ENCODE measurements at places on chromosomes 4 and X. TPM values are rescaled to one million over a fixed set of nuclear protein-coding genes. Genes with fewer than 3 reads are reported as not detected.

DNA sequence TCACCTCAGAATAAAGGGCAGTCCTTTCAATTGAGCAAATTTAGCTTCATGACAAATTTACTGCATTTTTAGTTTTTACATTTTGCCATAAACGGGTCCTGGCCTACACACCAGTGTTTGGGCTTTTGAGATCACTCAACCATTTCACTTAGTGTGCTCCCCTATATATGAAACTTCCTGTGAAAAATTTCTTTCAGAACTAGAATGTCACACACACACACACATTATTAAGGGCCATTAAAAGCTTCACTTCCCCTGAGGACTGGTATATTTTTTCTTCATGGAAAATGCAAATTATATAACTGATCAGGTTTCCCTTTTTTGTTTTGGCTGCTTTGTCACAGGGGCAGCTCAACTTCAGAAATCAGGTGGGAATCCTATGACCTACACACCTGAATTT is 206.5 kb downstream of the ENOX2 start:
- no peak overlapping the region for H3K27ac ChIP-seq
- H3K4me1 ChIP-seq: no peaks in the 10 kb centered on the region
- no peaks in the 10 kb centered on the region for H3K36me3 ChIP-seq
- no peak for DNase-seq
- no peaks in the 10 kb centered on the region for H3K27me3 ChIP-seq
- no peak overlapping the region for H3K4me3 ChIP-seq

GRCh38 chr4:3879681-3880614 is 113.8 kb downstream of the ADRA2C start:
- no peak overlapping the region for H3K27ac ChIP-seq
- no peak for DNase-seq
- no peaks in the 10 kb centered on the region for H3K4me1 ChIP-seq
- H3K4me3 ChIP-seq: no peak overlapping the region
- H3K36me3 ChIP-seq: no peaks in the 10 kb centered on the region

Gene LRP2BP
- total RNA-seq: 0.79 TPM

DNA sequence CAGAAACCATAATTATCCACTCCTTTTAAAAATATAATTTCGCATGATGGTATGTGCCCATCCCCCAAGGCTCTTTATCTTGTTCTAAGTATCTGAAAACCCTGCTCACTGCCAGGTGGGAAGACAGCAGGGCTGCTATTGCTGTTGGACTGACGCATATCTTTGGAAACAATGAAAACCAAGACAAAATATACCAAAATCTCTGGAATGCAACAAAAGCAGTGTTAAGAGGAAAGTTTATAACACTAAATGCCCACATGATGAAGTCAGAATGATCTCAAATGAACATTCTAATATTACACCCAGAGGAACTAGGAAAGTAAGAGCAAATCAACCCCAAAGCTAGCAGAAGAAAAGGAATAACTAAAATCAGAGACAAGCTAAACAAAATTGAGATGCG is 162.0 kb downstream of the FAM47B start:
- no peaks in the 10 kb centered on the region for H3K4me1 ChIP-seq
- no peaks in the 10 kb centered on the region for H3K36me3 ChIP-seq
- no peak overlapping the region for H3K4me3 ChIP-seq

GRCh38 chrX:15866147-15866546 is 11.5 kb upstream of the AP1S2 start:
- H3K36me3 ChIP-seq: no peaks in the 10 kb centered on the region
- H3K27ac ChIP-seq: no peak overlapping the region
- no peak overlapping the region for H3K4me3 ChIP-seq
- no peaks in the 10 kb centered on the region for H3K27me3 ChIP-seq

DNA sequence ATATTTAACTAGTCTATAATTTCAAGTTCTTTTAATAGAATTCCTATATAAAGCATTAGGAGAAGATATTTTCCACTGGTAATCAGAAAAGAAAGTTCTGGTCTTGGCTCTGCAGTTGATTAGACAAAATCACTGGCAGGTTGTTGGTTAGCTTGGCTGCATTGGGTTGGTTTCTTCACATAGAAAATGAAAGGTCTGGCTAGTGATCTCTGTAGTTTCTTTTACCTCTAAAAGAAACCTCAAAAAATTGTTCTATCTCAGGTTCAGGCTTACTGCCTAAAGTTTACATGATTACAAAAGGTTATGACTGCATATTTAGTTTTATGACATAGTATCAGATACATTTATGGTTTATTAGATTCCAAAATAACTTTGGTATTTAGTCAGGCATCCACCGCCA is 95.8 kb upstream of the NAP1L5 start:
- H3K4me1 ChIP-seq: peaks cover 14% of the 10 kb centered on the region
- DNase-seq: no peak
- H3K4me3 ChIP-seq: no peak overlapping the region
- no peak overlapping the region for H3K27ac ChIP-seq
- no peaks in the 10 kb centered on the region for H3K27me3 ChIP-seq

- no peak overlapping the region for H3K27ac ChIP-seq
- H3K36me3 ChIP-seq: no peaks in the 10 kb centered on the region
- DNase-seq: no peak
- no peaks in the 10 kb centered on the region for H3K4me1 ChIP-seq
These were observed 1049.2 kb upstream of the INTU start for GRCh38 chr4:126583509-126583908.

Gene HPRT1
- total RNA-seq: 26.9 TPM

Gene TRIM75
- not detected for total RNA-seq

GRCh38 chr4:66629927-66630326 is 915.4 kb downstream of the CENPC start:
- no peak for DNase-seq
- H3K4me3 ChIP-seq: no peak overlapping the region
- H3K4me1 ChIP-seq: no peaks in the 10 kb centered on the region
- no peaks in the 10 kb centered on the region for H3K36me3 ChIP-seq
- no peaks in the 10 kb centered on the region for H3K27me3 ChIP-seq
